ENCODE measurements at places on chromosomes 7 and 10. TPM values are rescaled to one million over a fixed set of nuclear protein-coding genes. Genes with fewer than 3 reads are reported as not detected.

CTTNBP2 gene
- total RNA-seq: 4.4 TPM

SPACDR gene
- total RNA-seq: not detected

DNA sequence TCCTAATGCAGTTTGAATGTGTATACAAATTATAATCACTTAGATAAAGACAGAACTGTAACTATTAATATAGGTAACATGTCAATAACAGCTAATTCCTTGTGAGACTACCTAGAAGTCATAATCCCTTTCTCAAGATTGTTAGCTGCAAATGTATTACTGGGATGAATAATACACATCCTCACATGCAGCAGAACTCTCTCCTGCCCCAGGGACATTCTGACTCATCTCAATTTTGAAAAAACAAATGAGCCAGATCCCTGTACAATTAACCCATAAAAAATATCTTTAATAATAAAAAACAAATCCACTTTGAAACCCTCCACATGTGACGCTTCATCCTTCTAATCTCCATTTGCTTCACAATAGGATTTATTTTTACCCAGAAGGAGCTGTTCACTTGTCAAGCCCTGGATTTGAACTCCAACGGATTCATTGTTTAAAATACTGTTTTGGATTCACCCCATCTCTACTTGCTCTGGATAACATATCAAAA lies 428.4 kb upstream of the TEX47 start:
- no peak for DNase-seq

GRCh38 chr7:141118767-141119166 lies 44.9 kb downstream of the TMEM178B start:
- DNase-seq: no peak

- DNase-seq: no peak
Measured at GRCh38 chr7:26534649-26535482, 243.2 kb downstream of the SNX10 start.

- DNase-seq: no peak
Measured at GRCh38 chr7:113113912-113114311, 4.4 kb downstream of the SMIM30 start.

DNA sequence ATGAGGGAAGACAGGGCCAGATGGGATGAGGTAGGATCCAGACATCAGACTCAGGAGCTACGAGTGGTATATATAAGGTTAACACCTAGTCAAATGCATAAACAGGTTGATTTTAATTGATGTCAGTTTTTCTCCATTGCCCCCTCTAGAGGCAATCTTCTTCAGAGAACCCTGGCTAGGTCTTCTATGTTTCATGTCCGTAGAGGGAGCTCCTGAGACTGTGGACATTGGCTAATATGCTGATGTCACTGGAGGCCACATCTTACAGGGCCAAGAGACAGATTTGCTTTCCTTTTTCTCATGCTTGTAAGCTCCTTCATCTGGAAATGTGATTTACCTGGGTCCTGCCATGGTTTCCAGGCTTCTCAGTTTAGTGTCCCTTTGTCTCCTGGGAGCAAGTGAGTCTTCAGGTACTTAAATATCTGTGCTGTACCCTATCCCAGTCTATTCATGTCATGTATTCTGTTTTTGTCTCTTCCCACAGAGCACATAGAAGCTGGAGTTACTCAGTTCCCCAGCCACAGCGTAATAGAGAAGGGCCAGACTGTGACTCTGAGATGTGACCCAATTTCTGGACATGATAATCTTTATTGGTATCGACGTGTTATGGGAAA lies 161.6 kb upstream of the PRSS1 start:
- no peak for DNase-seq

GRCh38 chr7:1218541-1219165 lies 14.0 kb upstream of the UNCX start:
- DNase-seq: no peak

Measured in right atrium auricular region (tissue), 2 donors.